Suprapubic skin (tissue), 4 donors: ENCODE measurements at places on chromosomes 5 and 9.

DNA sequence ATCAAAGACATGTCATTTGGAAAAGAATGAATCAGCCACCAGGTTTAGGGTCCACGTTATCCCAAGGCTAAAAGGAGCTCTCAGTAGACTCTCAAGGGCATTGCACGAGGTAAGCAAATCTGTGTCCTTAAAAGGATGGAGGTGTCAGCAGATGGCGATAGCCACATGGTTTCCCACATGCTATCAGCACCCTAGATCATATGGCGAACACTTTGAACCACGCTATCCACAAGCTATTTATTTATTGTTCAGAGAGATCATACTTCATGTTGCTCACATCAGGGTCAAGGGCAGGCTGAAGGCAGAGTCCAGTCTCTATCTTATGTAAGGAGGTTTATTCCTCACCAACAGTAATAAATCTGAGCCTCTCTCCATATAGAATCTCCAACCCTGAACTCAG, 43.7 kb downstream of the CDH6 start:
- DNase-seq, result no peak

DNA sequence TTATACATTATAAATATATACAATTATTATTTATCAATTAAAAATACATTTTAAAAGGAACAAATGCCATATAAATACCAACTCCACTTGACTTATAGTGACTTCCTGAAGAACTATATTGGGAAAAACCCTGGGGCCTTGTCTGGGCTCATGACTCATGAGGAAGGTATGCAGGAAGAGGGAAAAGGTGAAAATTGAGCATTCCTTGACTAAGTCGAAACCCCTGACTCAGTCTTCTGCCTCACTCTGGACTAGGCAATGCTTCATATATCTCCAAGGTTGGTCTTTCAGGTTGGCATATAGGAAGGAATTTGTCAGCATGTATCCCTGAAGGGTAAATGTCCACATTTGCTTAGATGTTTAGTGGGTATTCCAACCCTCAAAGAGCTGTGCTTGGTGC, 78.5 kb downstream of the SH3TC2 start:
- DNase-seq, result no peak

DNA sequence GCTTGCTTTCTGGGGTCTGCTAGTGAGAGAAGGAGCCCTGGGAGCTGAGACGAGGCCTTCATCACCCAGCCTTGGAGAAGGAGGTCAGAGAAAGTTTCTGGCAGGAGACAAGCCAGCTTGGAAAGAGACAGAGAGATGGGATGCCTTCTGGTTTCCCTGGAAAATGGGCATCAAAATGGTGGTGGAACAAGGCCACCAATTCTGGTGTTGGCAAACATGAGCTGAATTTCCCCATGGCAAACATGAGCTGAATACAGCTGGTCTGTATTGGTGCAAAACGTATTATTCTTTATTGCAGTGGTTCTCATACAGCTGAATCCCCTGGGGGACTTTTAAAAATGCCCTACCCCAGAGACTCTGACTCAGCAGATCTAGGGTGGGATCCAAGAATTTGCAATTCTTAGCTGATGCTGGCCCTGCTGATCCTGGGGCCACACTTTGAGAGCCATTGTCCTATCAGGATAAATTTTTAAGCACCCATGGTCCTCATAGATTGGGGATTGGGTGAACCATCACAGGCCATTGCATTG, 39.1 kb upstream of the S1PR3 start:
- no peak for DNase-seq

DNA sequence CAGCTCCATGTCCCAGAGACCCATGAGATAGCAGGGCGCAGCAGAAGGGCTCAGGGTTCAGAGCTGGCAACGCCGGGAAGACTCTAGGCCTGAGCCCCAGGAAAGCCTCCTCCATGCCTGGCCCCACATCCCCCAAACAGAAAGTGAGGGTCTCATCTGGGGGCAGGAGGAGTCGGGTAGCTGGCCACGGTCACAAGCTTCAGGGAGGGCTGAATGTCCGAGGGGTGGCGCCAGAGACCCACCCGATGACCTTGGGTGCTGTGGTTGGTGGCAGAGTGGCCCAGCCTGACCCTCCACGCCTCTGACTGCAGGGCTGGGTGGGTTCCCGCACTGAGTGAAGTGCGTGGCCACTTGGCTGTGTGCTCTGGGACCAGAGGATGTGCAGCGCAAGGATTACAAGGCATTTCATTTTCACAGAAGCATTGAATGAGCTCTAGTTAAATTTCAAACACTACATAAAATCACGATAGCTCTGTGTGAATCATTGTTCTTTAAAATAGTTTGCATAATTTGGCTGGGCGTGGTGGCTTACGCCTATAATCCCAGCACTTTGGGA, 3.0 kb downstream of the C8G start:
- DNase-seq, result no peak

GRCh38 chr9:118595719-118596305, 773.4 kb downstream of the BRINP1 start:
- DNase-seq, result no peak

GRCh38 chr9:38371495-38371894, 21.0 kb upstream of the ALDH1B1 start:
- no peak for DNase-seq

GRCh38 chr9:129624168-129624759, 1.7 kb upstream of the NTMT1 start:
- DNase-seq, result peak; percentile 76

DNA sequence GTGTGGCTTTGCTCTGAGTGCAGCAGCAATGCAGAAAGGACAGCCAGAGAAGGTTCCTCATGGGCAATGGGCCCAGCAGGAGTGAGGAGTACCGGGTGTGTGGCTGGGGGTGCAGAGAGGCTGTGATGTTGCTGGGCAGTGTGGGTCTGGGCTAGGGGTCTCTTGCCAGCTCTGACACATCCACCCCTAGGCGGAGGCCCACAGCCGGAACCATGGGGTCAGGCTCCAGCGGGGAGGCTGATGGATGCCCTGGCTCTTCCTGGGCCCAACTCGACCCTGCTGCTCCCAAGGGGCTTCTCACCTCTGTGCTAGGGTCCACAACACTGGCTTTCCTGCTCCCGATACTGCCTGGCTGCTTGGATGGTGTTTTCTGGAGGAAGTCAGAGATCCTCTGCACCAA, 19.9 kb downstream of the TBC1D9B start:
- DNase-seq, result no peak

GRCh38 chr9:19255112-19255511, 24.6 kb downstream of the DENND4C start:
- DNase-seq, result no peak

GRCh38 chr5:162227075-162227474, 159.5 kb downstream of the GABRG2 start:
- no peak for DNase-seq

DNA sequence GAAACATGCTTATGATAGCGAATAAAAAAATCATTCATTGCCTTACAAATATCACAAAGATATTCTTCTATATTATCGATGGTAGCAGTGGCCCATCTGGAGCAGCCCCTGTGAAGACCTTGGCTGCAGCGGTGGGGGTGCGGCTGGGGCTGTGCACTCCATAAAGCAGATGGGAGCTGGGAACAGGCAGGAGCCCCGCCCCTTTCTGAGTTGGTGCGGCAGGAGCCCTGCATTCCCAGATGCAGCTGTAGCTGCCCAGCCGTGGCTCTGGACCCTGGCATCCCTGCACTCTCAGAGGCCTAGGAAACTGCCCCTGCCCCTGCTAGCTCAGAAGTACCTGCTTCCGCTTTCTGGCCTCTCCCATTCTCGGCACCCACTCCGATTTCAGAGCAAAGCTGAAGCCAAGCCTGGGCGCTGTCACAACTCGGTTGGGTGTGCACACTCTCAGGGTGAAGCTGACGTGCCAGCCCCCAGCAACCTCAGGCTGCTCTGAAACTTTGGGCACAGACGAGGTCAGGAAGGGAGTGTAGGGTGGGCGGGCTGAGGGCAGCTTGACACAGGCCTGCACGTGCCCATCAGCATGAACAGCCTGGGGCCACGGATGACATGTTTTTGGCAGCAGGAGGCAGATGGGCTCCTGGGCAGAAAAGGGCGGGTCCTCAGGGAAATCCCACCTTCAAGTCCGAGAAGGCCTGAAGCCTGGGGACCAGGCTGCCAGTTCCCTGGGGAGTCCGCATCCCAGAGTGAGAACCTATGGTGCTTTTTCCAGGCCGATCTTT, 1440.8 kb upstream of the ACO1 start:
- no peak for DNase-seq

- DNase-seq, result no peak
Observed at GRCh38 chr5:1052641-1053390, 44.2 kb downstream of the NKD2 start.

DNA sequence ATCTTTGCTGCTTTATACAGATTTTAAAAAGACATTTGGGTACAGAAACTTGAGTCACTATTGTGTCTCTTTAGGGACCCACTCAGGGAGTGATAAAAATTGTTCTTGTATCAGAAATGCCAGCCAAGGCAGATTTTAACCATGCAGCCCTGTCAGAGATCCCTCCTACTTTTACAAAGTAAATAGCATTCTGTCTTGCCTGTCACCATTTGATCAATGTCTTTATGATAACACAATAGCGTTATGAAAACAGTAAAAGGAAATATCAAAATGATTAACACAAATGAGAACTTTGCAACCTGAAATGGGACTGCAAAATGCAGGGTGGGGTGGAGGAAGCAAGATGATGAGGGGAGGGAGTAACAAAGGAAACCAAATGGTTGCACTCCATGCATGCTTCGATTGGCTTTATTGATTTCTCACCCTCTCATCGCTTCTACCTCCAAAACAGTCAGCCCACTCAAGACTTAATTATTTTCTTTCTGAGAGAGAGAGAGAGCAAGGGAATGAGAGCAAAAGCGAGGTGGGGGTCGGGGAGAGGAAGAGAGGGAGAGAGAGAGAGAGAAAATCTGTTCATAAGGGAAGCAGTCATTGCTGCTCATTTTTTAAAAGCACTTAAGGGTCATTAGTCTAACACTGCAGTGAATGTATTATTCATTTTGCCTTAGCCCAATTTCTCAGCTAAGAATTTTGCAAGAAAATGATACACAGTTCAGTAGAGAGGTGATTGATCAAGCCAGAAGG, 576.5 kb downstream of the CSNK1G3 start:
- DNase-seq, result no peak

DNA sequence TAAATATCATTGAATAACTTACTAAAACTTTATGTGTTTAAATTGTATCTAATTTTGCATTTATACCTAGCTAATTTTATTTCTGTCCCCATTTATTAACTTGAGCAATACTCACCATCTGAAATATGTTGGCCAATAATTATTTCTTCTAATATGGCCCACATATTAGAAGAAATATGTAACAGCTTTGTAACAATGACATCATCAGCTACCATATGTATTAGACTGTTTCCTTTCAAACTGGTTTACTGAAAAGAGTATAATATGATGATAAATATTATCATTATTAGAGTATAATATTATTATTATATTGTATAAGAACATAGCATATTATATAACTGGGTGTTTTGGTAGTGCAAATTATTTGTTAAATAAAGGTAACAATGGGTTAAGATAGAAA, 220.5 kb downstream of the FBXL7 start:
- no peak for DNase-seq

GRCh38 chr5:172245703-172246125, 37.9 kb downstream of the UBTD2 start:
- no peak for DNase-seq

DNA sequence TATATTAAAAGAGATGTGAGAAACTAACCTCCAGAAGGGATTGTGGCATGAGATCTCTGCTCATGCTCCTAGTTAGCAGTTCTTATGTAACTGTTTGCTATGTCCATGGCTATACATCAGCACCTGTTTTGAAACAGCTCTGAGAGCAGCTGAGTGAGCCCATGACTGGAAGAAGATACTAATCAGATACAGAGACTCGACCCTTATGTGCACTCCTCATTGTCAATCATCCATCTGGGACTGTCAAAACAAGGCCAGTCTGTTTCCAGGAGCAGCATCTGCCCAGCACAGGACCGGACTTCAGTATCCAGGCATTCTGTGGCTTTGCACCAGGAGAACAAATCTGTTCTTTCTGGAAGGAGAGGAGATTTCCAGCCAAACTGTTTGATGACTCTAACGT, 77.7 kb downstream of the EFNA5 start:
- no peak for DNase-seq
